ENCODE measurements at places on chromosomes 12 and 14.

- DNase-seq, result peak; percentile 78
Observed at GRCh38 chr14:102445066-102445465, 64.5 kb downstream of the ANKRD9 start.

DNA sequence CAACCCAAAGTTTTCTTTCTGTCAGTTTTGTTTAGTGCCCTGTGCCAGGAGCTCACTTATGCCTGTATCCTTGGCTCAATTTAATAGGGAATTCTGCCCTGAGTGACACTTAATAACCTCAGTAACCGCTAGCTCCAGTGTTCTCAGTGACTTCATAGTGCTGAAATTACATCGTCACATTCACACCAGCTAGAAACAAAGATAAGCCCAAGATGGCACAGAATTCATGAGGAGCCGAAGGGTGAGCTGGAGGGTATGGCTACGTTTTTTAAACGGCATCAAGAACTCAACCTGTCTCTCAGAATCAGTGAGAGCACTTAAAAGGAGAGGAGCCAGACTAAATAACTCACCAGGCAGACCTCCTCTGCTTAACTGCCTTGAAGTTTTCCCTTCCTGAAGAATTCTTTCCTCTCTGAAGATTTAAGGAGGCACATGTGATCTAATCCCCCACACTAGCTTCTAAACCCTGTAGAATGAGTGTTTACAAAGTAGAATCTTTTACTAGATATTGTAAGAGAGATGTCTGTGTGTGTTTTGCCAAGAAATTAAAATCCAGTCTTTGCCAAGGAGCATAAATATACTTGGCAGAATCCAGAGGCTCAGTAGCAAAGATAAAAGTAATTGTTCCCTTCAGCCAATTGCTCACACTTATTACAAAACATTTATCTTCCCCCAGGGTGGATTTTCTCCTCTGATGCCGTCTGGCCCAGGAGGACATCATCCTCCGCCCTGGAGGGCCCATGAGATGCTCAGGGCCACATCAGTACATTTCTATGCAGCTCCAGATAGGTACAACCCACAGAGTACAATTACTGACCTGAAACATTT is 37.3 kb downstream of the PTGER2 start:
- DNase-seq, result no peak

GRCh38 chr12:5643266-5643665 is 211.4 kb downstream of the NTF3 start:
- no peak for DNase-seq

GRCh38 chr14:100780646-100781355 is 45.1 kb upstream of the MEG3 start:
- no peak for DNase-seq

- DNase-seq, result no peak
Observed at GRCh38 chr12:91140026-91140931, 29.0 kb upstream of the LUM start.

GRCh38 chr14:103316721-103317121 is 17.3 kb upstream of the EIF5 start:
- no peak for DNase-seq

DNA sequence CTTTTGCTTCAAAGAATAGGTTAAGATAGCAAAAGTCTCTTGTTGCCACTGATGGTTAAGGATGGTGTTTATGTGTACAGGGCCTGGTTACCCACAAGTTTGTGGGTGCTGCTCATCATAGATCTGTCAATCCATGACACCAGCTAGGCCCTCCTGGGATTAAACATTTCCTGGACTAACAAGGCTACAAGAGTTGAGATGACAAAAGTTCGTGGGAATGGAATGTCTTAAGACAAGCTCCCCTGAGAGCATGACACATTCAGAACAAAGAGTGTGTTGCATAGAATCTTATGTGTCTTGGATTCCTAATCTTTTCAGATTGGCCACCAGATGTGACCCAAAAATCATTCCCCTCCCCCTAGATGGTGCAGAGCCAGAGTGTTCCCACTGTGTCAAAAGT is 592.5 kb upstream of the USP15 start:
- no peak for DNase-seq

GRCh38 chr12:10554756-10555481 is 49.2 kb downstream of the EIF2S3B start:
- DNase-seq, result no peak

DNA sequence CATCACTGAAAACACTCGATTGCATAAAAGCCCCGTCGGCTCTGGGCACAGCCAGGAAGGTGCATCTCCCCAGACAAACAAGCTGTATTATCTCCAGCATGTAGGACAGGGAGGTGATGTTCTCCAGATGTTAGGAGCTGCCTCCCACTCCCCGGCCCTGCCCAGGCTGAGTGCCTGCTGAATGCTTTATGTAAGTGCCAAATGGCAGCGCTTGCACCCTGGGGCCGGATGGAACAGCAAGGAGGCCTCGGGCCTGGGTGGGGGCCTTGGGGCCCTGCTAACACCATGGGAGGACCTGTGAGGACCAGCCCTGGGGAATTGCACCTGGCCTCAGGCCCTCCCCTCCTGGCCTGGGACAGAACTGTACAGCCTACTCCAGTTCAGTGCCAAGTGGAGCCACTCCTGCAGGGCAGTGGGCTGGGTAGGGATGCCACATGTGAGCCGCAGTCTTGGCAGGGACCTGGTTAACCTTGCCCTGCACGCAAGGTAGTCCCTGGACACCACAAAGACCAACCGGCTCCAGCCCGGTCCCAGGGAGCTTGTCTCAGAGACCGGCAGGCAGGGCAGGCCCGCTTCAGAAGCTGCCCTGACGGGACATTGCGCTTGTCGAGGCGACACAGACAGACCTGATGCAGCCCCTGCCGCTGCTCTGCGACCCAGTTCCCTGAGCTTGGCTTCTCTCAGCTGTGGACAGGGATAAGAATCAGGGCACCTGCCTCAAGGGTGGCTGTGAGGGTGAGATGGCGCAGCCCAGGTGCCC is 35.3 kb upstream of the PPP1R13B start:
- DNase-seq, result no peak
